ENCODE measurements at places on chromosomes 11 and 22. TPM values are rescaled to one million over a fixed set of nuclear protein-coding genes. Genes with fewer than 3 reads are reported as not detected.

Gene GRIA4
- not detected for total RNA-seq

Gene TIMP3
- 266 TPM for total RNA-seq

Gene OR8B2
- total RNA-seq = not detected

Gene LRRC10B
- total RNA-seq = 0.46 TPM

Gene ANO5
- total RNA-seq = 68.9 TPM

Gene PLAAT5
- total RNA-seq = 4.0 TPM

Measured in Right ventricle myocardium superior (tissue), 1 donor.